ENCODE measurements at places on chromosomes 6 and 20.

DNA sequence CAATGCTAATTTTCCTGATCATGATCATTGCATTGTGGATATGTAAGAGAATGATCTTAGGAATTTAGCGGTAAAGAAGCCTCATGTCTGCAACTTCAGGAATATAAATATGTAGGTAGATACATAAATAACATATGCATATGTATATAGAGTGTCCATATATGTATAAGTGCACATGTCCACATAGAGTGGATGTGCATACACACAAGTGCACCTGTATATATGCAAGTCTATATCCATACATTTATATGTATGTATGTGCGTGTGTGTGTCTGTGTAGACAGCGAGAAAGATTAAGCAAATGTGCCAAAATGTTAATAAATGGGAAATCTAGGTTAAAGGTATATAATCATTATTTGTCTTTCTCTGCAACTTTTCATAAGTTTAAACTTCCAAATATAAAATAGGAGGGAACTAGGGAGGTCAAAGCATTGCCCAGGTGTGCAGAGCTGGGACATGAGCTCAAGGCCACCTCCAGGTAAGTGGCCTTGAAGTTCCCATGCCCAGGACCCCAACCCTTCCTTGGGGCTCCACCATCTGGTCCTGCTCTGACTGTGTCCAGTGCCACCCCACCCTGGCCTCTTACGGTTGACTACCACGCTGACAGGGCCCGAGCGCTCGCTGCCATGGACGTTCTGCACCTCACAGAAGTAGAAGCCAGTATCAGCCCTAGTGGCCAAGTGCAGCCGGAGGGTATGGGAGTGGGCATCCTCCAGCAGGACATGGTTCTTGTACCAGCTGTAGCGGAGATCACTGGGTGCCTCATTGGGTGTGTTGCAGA, 9.6 kb downstream of the SIGLEC1 start:
- no peak for DNase-seq

- DNase-seq, result no peak
These were observed 345.2 kb upstream of the RGS17 start for GRCh38 chr6:153476243-153476642.

GRCh38 chr6:151390276-151390850, 996 bp downstream of the ZBTB2 start:
- DNase-seq, result peak; percentile 98

DNA sequence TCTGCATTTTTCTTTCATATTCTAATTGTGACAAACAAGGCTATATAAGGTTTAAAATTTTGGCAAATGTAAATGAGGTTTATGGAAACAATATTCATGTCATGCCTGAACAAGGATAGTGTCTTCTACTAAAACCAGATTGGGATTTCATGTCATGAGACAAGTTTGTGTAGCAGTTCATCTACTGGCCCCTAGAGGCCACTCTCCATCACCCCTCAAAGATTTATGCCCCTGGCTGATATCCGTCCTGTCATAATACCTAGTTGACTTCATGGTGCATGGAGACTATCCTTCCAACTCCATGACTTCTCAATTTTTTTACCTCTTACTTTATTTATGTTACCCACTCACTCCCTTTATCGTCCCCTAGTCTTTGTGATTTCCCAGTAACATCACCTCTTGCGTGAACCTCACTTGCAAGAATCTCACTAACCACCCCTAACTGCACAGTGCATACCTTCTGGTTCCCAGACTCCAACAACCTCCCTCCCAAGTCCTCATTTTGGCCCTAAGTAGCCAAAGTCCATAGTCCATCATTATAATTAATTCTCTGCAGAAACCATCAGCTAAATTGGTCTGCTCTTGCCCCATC, 179.8 kb downstream of the TASP1 start:
- DNase-seq, result no peak

DNA sequence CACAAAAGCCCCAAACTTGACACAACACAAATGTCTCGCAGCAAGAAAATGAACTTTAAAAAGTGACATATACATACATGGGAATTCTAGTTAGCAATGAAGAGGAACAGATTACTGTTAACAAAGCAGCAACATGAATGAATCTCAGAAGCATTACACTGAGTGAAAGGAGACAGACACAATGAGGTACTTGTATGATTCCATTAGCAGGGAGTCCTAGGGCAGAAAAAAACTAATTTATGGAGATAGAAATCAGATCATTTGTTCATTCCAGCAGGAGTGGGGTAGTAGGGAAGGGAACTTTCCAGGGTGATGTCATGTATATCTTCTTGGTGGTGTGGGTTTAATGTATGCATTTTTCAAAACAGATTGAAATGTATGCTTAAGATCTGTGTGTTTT, 524.4 kb downstream of the KIF16B start:
- no peak for DNase-seq
